Inflammatory macrophage (primary cell): ENCODE measurements at places on chromosomes 7 and 10.

DNA sequence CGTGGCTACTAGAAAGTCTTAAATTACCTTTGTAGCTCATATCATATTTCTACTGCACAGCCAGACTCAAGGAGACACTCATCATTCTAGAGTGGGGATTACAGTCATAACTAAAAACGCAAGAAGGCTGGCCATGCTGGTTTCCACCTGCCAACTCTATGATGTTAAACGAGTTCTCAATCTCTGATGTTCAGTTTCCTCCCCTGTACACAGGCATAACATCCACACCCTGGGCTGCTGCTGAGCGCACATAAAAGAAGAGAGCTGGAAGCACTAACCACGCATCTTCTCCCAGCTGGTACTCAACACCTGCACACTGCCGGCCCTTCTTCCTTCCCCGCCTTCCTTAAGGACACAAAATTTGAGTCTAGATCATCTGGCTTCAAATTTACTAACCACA, 60.5 kb downstream of the SORBS1 start:
- no peak for DNase-seq

- DNase-seq = no peak
These were observed 4.2 kb downstream of the NOS3 start for GRCh38 chr7:150994838-150995510.

DNA sequence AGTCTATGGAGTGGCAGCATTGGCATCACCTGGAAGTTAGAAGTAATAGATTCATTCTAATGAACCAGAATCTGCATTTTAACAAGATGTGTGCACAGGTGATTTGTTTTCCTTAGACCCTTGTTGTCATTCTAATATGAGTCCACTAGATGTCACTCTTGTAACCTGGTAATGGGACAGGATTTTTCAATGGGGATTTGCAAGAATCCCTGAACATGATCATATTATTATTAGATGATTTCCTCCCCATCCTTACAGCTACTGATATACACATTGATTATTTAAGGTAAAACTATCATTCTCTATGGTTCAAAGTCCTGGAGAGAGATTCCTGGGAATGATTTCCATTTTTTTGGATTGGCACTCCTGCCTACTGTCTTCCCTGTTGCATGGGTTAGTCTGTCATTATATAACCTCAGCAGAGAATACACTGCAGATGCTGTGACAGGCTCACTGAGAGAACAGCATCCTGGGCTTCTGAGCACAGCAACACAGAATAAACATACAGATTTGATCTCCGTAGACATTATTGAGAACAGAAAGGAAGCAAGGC, 194.9 kb downstream of the SUGCT start:
- DNase-seq = peak; percentile 53

- no peak for DNase-seq
These were observed 40.5 kb downstream of the PDE6C start for GRCh38 chr10:93652857-93653256.

DNA sequence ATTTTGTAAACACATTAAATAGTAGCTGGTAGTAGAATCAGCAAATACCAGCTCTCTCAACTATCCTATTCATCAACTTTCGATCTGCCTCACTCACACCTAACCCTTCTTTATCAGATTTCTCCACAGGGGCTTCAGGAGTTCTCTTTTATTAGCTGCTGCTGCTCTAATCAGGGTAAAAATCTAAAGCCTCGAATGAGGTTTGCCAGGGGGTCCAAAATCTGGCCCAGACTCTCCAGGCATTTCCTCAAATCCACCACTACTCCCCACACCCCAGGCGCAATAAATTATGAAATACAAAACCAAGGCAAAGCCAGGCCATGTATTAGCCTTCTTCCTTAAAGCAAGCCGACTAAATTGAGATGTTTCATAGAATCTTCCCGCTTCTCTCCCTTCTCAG, 2.3 kb downstream of the RNF216 start:
- peak; percentile 9 for DNase-seq

GRCh38 chr7:156609010-156609877, 31.3 kb upstream of the RNF32 start:
- DNase-seq = no peak

- no peak for DNase-seq
These were observed 2.1 kb downstream of the CASD1 start for GRCh38 chr7:94511718-94512117.

- peak; percentile 39 for DNase-seq
These were observed 2.2 kb downstream of the TRIL start for GRCh38 chr7:28955718-28956607.

- DNase-seq = peak; percentile 63
These were observed 26.4 kb downstream of the YAE1 start for GRCh38 chr7:39592586-39592985.

DNA sequence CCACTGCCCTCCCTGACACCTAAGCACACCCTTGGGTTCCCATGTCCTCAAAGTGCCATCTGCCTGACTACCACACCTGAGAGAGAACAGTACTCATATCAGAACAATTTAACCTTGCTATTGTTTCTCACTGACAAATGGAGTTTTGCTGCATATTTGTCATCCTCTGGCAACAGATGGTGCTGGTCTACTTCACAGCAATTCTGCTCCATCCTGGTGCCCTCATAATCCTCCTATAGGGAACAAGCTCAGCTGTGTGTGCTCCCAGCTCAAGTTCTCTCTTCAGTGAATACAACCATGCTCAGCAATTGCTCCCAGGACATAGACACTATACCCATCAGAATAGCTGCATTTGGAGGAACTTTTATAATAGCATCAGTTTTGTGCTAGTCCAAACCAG, 32.8 kb upstream of the ITGB1 start:
- no peak for DNase-seq

- DNase-seq = no peak
These were observed 101.7 kb upstream of the KLF6 start for GRCh38 chr10:3886641-3887251.

DNA sequence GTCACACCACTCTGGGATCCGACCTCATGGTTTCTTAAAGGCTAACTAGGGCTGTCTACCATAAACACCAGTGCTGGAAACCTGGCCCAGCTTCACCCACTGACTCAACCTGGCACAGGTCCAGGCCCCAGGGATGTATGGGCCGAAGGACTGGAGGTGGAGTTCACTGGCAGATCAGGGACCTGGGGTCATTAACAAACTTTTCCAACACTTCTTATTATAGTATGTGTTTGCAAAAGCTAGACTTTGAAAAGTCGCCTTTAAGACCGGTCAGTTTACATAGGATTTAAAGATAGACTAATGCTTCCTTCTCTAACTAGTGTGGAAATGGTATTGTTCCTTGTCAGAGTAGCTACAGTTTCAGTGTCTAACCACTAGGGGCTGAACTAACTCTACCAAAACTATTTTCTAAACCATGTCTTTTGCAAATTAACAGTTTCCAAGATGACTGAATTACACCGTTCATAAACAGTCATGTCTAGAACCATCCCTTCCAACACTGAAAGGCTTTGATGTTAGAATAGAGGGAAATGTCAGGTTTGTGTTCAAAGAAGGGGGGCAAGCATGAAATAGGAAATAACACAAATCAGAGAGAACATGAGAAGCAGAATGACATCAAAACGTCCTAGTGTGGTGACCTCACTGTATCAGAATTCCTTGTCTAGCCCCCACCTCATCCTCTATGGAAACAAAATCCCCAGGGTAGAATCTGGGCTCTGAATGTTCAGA, 29.7 kb downstream of the STN1 start:
- peak; percentile 55 for DNase-seq

- no peak for DNase-seq
These were observed 23.8 kb downstream of the MAPK8 start for GRCh38 chr10:48330269-48330668.

- peak; percentile 63 for DNase-seq
These were observed 512 bp upstream of the VIM start for GRCh38 chr10:17227367-17228090.

- peak; percentile 67 for DNase-seq
These were observed at the start of gene DYNC1I1 for GRCh38 chr7:95772298-95772770. Gene DYNC1I1, plus strand, starts transcription at chr7:95772554. Its CDS starts 32,176 bp downstream, at chr7:95804730.

DNA sequence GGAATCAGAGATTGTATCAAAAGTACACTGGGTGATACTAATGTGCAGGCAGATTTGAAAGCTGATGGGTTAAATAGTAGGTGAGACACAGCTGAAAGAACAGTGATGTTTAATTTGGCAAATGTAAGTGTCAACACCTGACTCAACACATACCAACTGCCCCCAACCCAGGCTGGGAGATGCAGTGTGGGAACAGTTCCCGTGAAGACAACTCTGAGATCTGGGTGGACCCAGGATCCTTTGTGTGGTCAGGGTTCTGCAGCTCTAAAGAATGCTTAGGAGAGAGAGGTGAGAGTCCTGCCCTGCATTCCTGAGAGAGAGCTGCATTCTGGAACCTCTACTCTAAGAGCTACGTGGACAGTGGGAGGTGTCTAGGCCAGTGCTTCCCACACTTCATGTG, 479.7 kb downstream of the RPS24 start:
- DNase-seq = no peak

GRCh38 chr7:29965030-29965429, 24.6 kb downstream of the SCRN1 start:
- DNase-seq = no peak

GRCh38 chr10:118669020-118669791, 73.8 kb upstream of the PRLHR start:
- no peak for DNase-seq

DNA sequence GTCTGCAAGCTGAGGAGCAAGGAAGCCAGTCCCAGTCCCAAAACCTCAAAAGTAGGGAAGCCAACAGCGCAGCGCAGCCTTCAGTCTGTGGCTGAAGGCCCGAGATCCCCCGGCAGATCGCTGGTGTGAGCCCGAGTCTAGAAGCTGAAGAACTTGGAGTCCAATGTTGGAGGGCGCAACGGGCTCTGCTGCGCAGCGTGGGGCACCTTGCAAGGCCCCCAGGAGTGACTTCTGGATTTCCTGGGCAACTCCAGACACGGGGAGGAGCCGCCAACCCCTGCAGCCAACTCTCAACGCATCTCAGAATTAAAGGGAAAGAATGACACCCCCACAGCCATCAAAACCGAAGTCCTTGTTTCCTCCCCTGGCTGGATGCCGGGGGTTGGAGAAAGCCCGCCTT, 18.8 kb upstream of the PROSER2 start:
- DNase-seq = no peak

DNA sequence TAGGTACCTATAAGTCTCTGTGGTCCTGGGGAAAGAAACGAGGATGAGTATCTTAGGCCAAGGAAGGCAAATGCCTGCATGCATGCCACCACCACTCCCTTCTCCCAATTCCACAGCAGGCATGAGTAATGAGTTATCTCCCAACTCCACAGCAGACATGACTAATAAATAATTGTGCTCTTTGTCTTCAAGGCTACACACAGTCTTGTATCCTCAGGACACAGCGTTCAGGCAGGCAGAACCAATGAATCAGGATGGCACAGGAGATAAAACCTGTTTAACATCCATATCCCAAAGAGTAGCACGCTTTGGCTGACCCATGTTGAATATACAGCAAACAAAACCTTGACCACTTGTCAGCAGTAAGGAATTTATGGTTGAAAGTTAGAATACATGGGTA, 229.7 kb upstream of the NFE2L3 start:
- no peak for DNase-seq

DNA sequence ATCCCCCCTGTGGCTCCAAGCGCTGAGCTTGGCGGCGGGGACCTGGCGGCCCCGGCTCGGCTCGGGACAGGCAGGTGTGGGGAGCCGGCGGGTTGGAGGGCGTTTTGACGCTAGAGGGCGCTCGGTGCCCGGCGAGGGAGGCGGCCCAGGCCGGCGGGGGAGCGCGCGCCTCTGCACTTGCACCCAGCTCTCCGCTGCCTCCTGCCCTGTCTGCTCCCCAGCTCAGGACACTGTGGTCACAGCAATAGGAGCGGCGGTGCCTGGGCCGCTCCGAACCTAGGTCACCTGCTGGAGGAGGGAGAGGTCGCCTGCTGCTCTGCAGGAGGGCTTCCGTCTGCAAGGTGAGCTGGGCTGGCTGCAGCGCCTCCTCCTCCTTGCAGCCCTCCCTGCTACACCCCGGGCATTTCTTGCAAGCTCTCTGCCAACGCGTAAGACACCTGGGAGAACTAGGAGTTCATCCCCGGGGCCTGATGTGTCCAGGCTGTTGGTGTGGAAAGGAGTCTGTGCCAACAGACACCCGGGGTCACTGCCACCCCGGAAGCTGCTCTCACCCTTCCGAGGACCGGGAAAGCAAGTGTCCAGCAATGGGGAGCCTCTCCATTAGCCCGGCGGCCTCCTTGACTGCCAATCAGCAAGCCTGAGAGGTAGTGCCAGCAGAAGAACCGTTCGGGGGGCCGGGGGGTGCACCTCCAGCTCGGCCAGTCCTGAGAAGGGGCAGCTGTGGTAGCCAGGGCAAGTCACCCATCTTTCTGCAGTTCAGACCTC, 620.4 kb downstream of the GALNT17 start:
- peak; percentile 45 for DNase-seq

DNA sequence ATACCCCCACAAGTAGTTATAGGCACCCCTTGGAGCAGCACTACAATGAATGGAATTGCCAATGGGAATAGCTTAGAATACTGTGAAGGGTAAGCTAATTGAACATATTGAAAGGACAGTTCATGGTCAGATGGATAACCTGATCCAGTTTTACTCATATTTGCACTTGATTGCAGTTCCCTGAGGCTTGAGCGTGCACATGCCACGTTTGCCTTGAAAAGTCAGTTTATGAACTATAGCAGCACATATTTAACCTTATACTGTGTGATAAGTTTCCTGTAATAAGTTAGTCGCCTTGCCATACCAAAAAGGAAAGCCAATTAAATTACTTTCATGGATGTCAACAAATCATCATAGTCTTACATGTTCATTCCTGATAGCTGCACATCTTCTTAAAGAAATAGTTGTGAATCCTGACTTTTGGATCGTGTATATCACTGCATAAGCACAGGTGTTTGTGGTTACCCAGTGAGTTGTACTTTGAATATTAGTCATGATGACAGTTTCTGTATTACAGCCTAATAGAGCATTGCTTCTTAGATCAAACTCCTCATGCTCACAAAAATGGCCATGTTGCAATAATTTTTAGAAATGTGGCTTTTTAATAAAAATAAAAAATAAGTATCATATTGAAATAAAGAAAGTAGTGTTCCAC, 21.6 kb downstream of the DNTT start:
- DNase-seq = no peak

DNA sequence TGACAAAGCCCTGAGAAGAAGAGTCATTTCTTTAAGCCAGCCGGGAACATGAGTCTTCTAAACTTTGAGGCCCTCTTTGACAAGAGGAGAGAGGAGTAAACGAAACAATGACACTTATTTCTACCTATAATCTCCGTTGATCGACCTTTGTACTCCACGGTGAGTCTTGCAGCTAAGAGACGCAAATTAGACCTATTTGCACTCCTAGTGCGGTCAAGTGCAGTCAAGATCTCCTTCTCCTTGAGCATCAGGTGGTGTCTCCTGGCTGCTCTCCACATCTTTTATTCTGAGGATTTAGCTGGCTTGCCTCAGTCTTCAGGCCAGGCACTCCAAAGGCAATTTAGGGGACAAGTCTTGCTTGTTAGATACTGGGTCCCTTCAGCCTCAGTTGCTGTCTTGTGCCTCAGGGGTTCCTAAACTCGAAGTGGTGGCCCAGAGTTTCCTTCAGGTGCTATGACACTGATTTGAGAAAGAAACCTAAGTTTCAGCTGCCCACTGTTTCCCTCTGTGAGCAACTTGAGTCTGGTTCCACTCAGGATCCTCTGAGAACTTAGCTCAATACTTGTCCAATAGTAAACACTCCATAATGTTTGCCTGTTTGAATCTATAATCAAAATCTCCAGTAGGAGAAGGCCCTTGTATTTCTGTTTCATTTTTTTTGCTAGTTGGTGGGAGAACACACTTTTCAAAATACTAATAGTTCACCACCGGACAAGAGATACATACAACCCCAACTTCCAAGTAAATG, 312.9 kb downstream of the RNLS start:
- no peak for DNase-seq

GRCh38 chr10:122350893-122351292, 23.6 kb upstream of the PLEKHA1 start:
- no peak for DNase-seq
